ENCODE measurements at places on chromosomes 5 and 9. TPM values are rescaled to one million over a fixed set of nuclear protein-coding genes. Genes with fewer than 3 reads are reported as not detected.

Gene TNPO1
- polyA plus RNA-seq, result 100 TPM

Gene AGXT2
- 60.3 TPM for polyA plus RNA-seq

Gene TAF11L10
- not detected for polyA plus RNA-seq

Gene THBS4
- 20.0 TPM for polyA plus RNA-seq

Gene FAM153A
- polyA plus RNA-seq, result 0.21 TPM

Gene CCDC192
- 1.1 TPM for polyA plus RNA-seq

Gene ADAMTS12
- polyA plus RNA-seq, result 13.5 TPM

Gene MARCOL
- polyA plus RNA-seq, result not detected

Gene GRHPR
- polyA plus RNA-seq, result 156 TPM

Gene TUBB4B
- 420 TPM for polyA plus RNA-seq

Gene NUTM2G
- 1.3 TPM for polyA plus RNA-seq

Gene LAMC3
- 35.6 TPM for polyA plus RNA-seq

Gene ALDH7A1
- 146 TPM for polyA plus RNA-seq

Gene NR5A1
- polyA plus RNA-seq, result 0.08 TPM

Gene DDX4
- not detected for polyA plus RNA-seq

Gene PCDHAC1
- 0.10 TPM for polyA plus RNA-seq

Gene BNC2
- polyA plus RNA-seq, result 10.5 TPM

Gene FBP2
- polyA plus RNA-seq, result 0.18 TPM

Data from renal pelvis (tissue), 12 donors.